Activated T-helper 1 cell treated with Interleukin-2 at 50 U/mL for 16 hours (primary cell): ENCODE measurements at places on chromosomes 3 and 15.

- no peak for DNase-seq
Measured at GRCh38 chr3:112606098-112606497, 34.8 kb downstream of the CCDC80 start.

DNA sequence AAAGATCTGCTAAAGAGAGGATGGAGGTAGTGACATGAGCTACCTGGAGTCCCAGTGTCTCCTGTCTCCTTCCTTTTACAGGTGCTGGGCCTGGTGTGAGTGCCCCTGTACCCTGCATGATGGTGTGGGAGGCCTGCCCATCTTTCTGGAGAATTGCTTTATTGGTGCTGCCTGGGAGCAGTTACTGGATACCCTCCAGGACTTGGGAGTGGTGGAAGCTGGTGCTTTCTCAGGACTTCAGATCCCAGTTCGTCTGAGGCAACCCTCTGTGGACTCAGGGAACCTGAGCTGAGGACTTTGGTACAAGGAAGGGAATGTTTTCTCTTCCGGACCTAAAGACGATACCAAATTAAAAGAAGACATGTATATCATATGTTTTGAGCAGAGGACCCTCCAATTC lies 18.3 kb upstream of the NUDT16 start:
- no peak for DNase-seq

DNA sequence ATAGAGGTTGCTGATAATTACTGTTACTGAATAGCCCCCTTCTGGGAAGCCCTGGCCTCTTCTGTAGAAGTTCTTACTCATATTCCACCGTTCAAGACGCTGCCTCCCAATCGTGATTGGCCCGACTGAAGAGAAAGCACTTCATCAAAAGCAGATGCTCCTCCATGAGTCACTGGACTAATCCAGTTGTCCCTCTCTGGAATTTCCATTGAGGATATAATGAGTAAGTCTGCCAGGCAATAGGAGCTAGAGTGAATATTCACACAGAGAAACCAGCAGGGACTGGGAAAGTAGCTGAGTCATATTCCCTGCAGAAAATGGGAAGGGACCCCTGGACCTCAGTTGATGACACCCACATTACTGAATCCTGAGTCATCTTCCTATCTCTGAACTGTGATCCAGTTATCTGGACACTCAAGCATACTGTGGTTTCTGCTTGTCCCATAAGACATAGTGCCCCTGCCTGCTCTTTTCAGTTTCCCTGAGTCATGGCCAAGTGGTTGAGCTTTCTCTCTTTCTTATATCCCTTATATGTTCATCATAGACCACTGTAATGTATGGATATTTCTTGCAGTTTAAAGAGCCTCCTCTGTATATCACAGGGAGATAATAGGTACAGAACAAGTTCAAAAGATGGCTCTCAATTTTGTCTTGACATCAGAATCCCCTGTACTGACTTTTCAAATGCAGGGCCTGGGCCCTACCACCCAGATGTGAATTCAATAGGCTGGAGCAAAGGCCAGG lies 151.2 kb upstream of the CDIN1 start:
- no peak for DNase-seq

DNA sequence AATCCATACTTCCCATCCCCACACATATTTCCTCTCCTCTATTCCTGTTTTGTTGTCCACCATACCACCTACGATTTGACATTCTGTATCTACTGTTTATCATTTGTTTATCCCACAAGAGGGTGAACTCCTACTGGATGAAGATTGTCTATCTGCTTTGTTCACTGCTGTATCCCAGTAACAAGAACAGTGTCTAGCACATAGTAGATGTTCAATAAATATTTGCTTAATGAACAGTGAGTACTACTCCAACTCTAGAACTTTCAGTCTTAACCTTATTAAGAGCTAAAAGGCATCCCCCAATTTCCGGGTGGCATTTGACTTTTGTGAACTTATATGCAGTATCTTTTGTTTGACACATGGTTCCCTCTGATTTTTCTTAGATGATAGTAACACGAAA lies 1.3 kb downstream of the PYGO1 start:
- DNase-seq: no peak

DNA sequence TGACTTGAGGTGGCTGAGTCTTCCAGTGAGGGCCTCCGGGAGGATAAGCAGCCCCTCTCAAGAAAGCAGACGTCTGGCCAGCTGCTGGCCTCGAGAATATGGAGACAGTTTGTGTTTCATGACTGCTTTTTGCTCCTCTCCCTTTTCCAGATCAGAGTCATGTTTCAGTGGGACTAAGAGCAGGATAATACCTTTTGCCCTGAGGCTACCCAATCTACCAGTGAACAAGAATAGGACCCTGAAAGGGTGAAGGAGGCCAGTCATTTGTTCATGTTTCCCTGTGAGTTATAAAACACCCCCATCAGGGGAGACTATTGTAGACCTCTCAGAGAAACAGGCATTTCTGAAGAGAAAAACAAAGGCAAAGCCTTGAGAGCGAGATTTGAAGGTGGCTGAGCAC lies 137.4 kb downstream of the RYR3 start:
- no peak for DNase-seq

DNA sequence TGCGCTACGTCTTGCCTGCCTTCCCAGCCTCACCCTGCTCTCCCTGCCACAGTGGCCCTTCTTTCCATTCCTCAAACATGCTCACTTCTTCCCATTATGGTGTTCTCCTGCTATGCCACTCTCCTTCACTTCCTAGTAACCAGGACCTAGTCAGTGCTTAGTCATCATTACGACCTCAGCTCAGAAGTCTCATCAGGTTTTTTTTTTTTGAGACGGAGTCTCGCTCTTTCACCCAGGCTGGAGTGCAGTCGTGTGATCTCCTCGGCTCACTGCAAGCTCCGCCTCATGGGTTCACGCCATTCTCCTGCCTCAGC lies 149.5 kb downstream of the GREM1 start:
- DNase-seq: no peak

GRCh38 chr15:69712991-69713390 lies 260.4 kb downstream of the RPLP1 start:
- no peak for DNase-seq

DNA sequence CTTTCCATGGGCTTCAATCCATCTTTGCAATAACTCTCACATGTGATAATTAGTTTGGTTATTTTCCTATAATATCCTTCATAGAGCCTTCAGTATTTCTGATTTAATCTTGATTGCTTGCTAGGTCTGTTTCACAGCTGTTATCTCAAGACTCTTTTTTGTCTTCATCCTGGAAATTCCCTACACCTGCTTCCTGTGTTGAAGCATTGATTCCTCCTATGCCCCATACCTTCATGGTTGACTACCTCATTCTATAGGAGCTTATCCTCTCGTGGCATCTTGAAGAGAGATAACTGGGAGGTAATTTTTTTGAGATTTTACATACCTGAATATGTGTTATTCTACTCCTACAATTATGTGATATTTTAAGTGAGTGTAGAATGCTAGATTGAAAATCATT lies 26.7 kb downstream of the PIK3CA start:
- no peak for DNase-seq

- DNase-seq: no peak
Measured at GRCh38 chr15:54014067-54014655, 35.9 kb downstream of the UNC13C start.

GRCh38 chr3:152197451-152197850 lies 71.3 kb upstream of the MBNL1 start:
- no peak for DNase-seq

- DNase-seq: no peak
Measured at GRCh38 chr15:42034628-42035434, 14.0 kb upstream of the PLA2G4E start.

GRCh38 chr15:96363707-96364106 lies 33.2 kb downstream of the NR2F2 start:
- DNase-seq: no peak

DNA sequence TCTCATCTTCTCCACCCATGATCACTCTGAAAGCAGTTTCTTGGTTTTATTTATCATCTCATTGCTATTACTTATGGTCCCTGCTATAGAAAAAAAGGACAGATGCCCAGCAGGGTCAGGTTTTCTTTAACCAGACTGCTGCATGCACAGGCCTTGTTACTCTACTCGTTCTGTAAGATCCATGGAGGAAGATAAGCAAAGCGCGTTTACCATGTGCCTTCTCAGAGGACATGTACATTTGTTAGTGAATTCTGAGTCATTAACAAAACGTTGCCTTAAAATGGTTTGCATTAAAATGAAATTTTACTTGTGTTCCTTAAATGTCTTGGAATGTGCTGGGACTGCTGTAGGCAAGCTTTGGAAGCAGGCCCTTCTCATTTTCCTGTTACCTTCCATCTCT lies 657.3 kb upstream of the KCNMB2 start:
- no peak for DNase-seq

DNA sequence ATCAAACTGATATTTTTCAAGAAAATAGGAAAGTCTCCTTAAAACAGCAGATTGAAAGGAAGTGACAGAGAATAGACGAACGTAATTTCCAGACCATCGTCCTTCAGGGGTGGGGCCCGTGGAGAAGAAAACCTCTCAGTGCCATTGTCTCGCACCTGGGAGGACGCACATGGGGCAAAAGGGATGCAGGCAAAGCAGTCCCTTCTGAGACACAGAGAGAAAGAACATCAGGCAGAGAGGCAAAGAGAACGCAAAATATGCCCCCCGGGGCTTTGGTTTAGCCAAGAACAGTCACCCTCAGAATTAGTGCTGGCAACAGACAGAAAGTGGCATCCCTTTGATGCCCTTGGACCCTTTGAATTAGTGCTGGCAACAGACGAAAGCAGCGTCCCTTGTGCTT lies 37.0 kb downstream of the MUC20 start:
- no peak for DNase-seq

DNA sequence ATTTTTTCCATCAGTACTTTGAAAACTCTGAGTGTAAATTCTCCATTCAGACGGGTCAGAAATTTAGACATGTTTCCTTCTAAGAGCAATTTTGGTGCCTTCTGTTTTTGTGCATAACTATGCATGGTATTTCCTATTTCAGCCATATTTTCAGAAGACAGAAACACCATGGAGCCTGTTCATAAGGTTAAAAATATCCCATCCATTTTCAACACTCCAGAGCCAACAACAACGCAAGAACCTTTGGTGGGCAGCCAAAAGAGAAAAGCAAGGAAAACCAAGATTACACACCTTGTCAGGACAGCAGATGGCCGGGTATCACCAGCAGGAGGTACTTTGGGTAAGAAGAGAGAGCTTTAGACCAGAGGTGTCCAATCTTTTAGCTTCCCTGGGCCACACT lies 275.6 kb downstream of the BBX start:
- no peak for DNase-seq

DNA sequence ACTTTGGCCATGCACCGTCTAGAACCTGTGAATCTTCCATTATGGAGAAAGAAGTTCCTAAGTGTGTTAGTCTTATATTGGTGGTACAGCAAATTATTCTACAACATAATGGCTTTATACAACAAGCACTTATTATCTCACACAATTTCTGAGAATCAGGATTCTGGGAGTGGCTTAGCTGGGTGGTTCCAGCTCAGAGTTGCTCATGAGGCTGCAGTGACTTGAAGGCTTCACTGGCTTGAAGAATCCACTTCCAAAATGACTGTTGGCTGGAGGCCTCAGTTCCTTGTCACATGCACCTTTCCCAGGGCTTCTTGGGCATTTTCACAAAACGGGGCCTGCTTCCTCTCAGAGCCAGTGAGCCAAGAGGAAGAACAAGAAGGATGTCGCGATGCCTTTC lies 82.3 kb upstream of the RNF7 start:
- DNase-seq: no peak

- no peak for DNase-seq
Measured at GRCh38 chr3:28000608-28001007, 240.8 kb upstream of the CMC1 start.

- no peak for DNase-seq
Measured at GRCh38 chr15:49116108-49116857, 39.1 kb downstream of the COPS2 start.

- DNase-seq: no peak
Measured at GRCh38 chr15:65285291-65286068, 1.2 kb downstream of the PARP16 start.

GRCh38 chr15:42775416-42775815 lies 38.5 kb upstream of the CDAN1 start:
- DNase-seq: no peak

- DNase-seq: no peak
Measured at GRCh38 chr15:68375191-68375631, 56.8 kb downstream of the ITGA11 start.

- no peak for DNase-seq
Measured at GRCh38 chr15:51505251-51505650, 117.3 kb downstream of the DMXL2 start.

GRCh38 chr15:26438718-26439117 lies 334.1 kb downstream of the GABRB3 start:
- no peak for DNase-seq

- DNase-seq: no peak
Measured at GRCh38 chr3:30102356-30102755, 504.0 kb upstream of the TGFBR2 start.

DNA sequence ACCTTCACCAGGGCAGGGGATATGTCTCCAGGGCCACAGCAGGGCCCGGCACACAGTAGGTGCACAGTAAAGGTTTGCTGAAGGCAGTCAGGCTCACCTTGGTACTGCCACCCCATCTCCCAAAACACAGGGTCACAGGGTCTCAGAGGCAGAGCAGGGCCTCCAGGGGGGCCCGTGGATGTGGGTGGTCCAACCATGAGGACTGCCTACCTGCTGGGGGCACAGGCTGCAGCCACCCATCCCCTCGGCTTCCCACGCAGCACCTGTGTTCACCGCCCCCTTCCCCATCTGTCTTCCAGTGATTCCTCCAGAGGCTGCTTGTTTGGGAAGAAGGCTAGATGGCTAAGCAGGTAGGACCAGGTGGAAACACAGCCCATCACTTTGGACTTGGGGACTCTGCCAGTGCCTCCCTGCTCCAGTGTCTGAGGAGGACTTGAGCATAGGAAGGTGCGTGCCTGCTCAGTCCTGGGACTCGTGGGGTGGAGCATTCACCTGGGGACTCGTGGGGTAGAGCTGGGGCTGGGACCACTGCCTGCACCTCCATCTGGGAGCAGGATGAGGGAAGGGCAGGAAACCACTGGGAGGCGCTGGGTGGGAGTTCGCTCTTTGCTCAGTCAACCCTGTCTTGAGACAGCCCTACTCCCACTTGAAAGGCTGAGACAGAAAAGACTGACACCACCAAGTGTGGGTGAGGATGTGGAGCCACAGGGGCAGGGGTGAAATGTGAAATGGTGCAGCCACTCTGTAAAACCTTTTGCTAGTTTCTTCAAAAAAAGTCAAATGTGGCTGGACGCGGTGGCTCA lies 18.8 kb upstream of the PLXND1 start:
- DNase-seq: no peak

DNA sequence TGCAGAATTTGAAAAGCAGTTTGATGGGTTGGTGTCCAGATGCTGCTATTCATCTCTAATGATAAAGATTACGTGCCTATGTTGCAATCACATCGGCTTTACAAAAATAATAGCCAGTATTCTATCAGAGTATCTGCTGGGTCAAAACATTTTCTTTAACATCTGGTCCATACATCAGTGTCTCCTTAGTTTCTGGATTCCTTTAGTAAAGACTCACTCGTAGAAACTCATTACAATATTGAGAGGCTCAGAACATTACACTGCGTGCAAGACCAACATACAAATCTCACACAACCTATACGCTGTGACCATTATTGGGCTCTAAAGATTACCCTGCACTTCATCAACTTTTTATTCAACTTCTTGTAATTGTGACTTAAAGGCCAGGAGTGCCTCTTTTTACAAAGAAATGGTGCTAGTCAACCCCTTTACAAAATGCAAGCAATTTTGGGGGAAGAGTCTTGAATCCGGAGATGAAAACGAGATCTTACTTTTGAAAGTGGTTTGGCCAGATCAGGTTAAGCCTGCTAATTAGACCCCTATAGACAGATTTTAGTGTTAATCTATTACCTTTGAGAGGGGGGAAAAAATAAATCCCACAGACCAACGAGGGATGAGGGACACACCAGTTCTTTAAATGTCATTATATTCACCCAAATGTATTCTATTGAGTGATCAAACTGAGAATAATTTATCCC lies 2.9 kb downstream of the TRA2B start:
- no peak for DNase-seq
